Kidney (tissue), 22 donors: ENCODE measurements at places on chromosomes 6 and 20. TPM values are rescaled to one million over a fixed set of nuclear protein-coding genes. Genes with fewer than 3 reads are reported as not detected.
A peak's percentile ranks its signal among the peaks of the same experiment; 100 is the strongest.

- no peak for DNase-seq
Measured at GRCh38 chr6:20473518-20473917, 60.7 kb upstream of the CDKAL1 start.

DNA sequence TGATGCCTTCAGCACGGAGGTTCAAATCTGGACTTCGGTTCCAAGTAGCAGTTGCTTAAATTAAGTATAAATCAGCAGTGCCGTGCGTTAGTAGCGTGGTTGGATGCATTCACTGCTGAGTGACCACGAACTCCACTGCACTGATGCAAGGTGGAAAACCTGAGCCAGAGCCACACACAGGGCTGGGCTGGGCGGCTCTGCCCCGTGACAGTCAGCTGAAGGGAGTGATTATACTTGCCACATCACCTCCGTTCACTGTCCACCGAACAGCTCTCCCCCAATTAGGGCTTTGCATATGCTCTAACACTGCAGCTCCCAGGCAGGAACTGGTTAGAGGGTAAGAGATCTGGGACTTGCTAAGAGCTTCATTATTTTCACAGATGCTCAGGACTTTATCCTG lies 22.2 kb downstream of the PPP1R3G start:
- DNase-seq = peak; percentile 46

DNA sequence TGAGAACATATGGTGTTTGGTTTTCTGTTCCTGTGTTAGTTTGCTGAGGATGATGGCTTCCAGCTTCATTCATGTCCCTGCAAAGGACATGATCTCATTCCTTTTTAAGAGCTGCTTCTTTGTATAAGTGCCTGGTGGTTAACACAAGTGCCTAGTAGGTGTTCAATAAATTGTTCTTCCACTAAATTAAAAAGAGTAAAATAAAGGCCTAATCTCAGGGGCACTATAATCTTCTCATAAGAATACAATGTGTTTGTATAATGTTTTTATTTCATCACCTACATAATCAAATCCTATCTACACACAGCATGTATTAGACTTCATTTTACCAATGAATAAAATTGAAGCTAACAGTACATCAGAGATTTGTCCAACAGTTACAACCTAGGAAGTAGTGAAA lies 252.7 kb downstream of the KHDC1L start:
- no peak for DNase-seq

GRCh38 chr20:47663354-47664067 lies 121.8 kb downstream of the SULF2 start:
- DNase-seq = peak; percentile 92

DNA sequence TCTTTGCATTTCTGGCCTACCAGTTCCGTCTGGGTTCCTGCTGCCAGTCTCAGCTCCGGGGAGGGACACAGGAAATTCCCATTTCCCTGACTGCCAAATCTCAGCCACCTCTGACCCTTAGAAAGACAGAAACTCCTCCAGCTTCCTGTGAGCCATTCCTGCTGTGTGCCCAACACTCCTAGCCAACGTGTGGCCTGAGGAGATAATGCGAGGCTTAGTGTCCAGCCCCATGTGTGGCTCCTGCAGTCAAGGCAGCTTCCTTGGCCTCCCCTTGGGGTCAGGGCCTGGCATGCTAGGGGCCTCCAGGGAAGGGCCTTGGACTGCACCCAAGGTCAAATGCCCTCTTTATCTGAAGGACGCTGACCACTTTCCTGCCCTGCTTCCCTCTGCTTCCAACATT lies 45.1 kb downstream of the MAFB start:
- DNase-seq = no peak

DNA sequence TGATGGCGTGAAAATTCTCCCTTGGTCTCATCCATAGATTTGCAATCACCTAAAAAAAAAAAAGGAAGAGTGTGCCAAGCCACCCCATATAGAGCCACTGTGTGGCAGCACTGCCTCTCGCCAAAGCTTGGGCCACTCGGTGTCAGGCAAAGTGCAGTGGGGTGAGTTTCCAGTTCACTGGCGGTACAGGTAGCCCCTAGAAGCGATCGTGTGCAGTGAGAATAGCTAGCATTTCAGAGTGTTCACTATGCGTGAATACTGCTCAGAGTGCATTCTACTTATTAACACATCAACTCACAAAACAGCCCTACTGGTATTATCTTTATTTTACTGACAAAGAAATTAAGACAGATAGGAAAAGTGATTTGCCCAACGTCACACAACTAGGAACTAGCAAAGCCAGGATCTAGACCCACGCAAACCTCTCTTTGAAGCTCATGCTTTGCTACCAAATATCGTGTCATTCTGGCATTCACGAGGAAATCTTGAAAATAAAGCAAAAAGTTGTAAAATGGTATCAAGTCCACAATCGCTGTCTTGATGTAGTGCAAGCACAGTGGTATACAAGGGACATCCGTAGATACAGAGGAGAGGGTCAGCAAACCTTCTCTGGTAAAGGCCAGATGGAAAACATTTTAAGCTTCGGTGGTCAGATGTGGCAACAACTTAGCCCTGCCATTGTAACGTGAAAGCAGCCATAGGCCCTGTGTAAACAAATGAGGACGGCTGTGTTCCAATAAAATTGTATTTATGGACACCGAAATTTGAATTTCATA lies 10.4 kb upstream of the GCNT2 start:
- DNase-seq = peak; percentile 80

- no peak for DNase-seq
Measured at GRCh38 chr6:83117802-83118201, 50.3 kb downstream of the DOP1A start.

- DNase-seq = no peak
Measured at GRCh38 chr20:21390768-21391167, 6.6 kb downstream of the NKX2-4 start.

- DNase-seq = peak; percentile 81
Measured at GRCh38 chr6:137878486-137879285, 11.6 kb downstream of the TNFAIP3 start.

DNA sequence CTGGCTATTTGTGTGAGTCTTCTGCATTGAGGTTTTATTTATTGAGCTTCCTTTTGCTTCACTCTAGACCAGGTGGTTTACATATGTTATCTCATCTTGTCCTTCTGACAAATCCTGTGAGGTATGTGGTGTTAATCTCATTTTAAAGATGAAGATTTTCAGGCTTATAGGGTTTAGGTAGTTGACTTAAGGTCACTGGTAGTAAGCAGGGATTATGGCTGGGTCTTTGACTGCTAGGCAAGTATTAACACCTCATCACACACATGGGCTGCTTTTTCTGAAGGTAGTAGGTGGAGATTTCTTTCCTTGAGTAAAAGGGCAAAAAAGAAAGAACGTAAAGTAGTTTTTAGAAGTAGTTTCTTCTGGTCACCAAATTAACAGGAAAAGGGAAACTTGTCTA lies 72.6 kb downstream of the CDKAL1 start:
- no peak for DNase-seq

DNA sequence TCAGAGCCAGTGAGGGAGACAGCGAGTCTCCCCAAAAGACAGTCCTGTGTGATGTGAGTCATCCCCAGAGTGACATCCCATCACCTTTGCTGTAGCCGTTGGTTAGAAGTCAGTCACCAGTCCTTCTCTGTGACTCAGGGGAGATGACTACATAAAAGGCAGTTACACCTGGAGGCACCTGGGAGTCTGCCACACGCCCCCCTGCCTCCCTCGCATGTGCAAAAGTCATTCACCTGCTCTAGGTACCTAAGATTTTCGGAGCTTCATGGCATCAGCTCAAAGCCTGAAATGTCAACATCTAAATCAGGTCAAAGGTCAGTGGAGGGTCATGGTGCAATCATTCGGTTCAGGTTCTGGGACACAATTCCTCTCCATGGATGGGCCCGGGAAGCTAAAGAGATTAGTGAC lies 50.3 kb downstream of the PRR18 start:
- DNase-seq = no peak

- DNase-seq = peak; percentile 40
Measured at GRCh38 chr20:61901392-61902220, 164.1 kb downstream of the TAF4 start.

DNA sequence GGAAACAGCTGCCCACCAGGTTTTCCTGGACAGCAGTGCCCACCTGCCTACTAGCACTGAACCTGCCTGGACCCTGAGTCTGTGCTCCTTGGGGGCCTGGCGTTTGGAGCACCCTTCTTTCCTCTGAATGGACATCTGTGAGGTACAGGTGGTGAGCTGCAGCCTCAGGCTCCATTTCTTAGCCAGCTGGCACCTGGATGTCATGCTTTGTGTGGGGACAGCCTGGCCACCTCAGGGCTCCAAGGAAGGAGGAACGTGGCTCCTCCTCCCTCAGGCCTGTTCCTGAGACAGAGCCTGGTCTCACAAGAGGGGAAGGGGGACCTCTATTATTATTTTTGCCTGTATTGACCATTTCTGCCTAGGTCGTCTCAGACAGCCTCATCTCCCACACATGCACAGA lies 8.1 kb downstream of the TMEM151B start:
- no peak for DNase-seq

CCN6 gene
- 8.4 TPM for polyA plus RNA-seq

MYLIP gene
- polyA plus RNA-seq = 27.1 TPM

KHDC1L gene
- not detected for polyA plus RNA-seq

THBD gene
- polyA plus RNA-seq = 9.7 TPM

HCRTR2 gene
- 0.34 TPM for polyA plus RNA-seq
